ENCODE measurements at places on chromosomes 1 and 21.

DNA sequence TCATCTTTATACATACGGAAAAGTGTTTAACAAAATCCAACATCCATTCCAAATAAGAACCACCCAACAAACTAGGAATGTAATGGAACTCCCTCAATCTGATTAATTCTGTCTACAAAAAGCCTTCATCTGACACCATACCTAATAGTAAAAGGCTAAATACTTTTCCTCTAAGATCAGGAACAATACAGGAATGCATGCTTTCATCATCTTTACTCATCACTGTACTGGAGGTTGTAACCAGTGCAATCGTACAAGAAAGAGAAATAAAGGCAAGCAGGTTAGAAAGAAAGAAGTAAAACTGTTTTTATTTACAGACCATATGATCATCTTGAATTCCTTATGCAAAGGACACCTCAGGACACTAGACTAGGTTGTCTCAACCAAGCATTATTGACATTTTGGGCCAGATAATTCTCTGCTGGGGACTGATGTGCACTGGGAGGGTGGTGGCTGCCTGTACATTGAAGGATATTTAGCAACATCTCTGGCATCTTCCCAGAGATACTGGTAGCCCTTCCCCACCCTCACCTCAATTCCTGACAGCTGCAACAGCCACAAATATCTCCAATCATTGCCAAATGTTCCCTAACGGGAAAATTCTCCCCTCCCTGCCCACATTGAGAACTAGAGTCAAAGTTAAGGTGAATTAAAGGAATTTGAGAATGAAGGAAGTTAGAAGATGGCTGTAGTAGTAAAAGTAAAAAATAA lies 30.6 kb upstream of the INSL5 start:
- no peak for DNase-seq

- no peak for DNase-seq
Observed at GRCh38 chr1:39698568-39698967, 7.3 kb upstream of the HPCAL4 start.

DNA sequence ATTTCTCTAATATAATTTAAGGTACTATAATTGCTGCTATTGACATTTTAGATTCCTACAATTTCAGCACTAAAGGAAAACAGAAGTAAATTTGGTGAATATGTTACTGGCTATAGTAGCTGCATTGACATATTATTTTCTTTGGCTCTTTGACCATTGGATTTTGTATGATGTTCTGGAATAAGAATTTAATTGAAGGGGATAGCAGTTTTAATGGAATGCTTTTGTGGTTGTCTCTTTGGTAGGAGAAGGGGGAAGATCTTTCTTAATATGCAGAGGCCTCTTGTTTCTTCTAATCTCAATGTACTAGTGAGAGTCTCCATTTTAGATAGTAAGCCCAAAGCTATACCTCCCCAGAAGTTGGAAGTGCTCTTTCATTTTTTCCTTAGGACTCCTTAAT lies 6.9 kb downstream of the DTL start:
- no peak for DNase-seq

GRCh38 chr1:111205714-111206050 lies 5.2 kb upstream of the DENND2D start:
- no peak for DNase-seq

GRCh38 chr1:180182643-180183311 lies 28.1 kb downstream of the QSOX1 start:
- no peak for DNase-seq

- DNase-seq = no peak
Observed at GRCh38 chr1:205652984-205653383, 21.2 kb upstream of the ELK4 start.

DNA sequence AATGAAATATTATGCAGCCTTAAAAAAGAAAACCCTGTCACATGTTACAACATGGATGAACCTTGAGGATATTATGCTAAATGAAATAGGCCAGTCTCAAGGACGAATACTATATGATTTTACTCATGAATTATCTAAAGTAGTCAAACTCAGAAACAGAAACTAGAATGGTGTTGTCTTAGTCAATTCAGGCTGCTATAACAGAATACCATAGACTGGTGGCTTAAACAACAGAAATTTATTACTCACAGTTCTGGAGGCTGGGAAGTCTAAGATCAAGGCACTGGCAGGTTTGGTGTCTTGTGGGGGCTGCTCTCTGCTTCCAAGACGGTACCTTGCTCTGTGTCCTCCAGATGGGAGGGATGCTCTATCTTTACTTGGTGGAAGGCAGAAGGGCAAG lies 113.8 kb upstream of the DNAH14 start:
- DNase-seq = no peak

- DNase-seq = no peak
Observed at GRCh38 chr1:13523780-13524477, 10.1 kb upstream of the LRRC38 start.

DNA sequence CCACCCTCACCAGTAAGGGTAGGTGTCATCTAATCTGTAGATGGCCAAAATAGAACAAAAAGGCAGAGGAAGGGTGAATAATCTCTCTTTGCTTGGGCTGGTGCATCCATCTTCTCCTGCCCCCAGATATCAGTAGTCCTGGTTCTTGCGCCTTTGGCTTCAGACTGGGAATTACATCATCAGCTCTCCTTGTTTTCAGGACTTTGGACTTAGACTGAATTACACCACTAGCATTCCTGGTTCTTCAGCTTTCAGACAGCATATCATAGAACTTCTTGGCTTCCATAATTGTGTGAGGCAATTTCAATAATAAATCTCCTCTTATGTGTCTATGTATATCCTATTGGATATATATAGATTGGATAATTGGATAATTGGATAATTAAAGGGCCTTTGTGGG lies 403.0 kb upstream of the USP24 start:
- DNase-seq = no peak

DNA sequence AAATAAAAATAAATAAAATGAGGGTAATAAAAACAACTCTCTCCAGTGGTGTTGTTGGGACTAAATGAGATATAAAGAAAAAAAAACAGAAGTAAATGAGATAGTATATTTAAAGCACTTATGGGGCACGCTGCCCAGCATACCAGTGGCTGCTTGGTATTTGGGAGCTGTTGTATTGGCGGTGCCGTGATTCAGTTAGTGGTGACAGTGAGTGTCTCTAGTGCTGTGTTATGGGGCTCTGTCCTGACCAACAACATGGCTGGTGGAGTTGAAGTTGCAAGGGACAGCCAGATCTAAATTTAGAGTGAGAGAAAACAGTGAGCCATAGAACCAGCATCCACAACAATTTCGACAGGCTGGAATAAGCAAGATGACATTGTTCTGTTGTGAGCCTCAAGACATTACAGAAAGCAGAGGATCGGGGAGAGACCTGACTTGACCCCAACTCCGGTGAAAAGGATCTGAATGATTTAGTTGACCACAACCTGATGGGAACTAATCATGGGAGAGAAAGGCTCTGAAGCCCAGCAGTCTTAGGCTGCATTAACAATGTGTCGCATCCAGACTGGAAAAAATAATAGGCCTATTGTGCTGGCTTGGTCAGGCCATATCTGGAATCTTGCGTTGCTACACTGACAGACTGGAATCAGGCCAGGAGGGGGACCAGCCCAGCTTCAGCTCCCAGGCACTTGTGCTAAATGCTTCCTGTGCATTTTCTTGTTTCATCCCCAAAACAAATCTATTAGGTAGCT lies 2.4 kb upstream of the MFSD2A start:
- DNase-seq = no peak

GRCh38 chr1:150576794-150577556 lies 2.4 kb downstream of the MCL1 start:
- no peak for DNase-seq

GRCh38 chr1:198909973-198910372 lies 271.1 kb downstream of the PTPRC start:
- DNase-seq = no peak

GRCh38 chr1:65103807-65104206 lies 44.2 kb upstream of the AK4 start:
- no peak for DNase-seq

DNA sequence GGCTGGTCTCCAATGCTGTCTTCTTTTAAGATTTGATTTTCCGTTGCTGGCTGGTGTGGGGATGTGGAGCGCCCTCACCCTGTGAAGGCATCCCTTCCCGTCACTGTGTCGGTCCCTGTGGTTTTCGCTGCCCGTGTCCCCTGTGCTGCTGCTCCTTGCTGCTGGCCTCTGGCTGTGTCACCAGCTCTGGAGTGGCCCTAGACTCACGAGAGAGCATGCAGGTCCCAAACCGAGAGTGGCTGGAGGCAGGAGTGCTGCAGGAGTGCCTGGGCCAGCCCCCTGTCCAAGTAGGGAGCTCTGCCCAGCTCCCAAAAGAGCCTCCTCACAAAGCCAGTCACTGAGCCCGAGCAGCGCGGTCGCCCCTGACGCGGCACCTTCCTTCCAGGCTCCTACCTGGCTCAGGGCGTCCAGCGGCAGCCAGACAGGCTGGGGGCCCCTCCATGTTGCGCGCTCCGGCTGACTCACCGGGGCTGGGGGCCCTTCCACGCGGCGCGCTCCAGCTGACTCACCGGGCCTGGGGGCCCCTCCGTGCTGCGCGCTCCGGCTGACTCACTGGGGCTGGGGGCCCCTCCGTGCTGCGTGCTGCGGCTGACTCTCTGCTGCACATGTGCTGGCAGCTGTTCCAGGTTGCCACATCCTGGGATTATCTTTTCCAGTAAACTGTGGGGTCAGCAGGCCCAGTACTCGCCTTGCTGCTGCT lies 106.7 kb upstream of the COL6A1 start:
- no peak for DNase-seq

- peak; percentile 64 for DNase-seq
Observed at GRCh38 chr1:78619803-78620579, at the start of gene IFI44L. Gene IFI44L, plus strand, starts transcription at chr1:78620448. Its CDS starts 7,468 bp downstream, at chr1:78627916.

GRCh38 chr21:31266241-31266640 lies 77.8 kb downstream of the TIAM1 start:
- DNase-seq = no peak

GRCh38 chr1:26293911-26294463 lies 12.4 kb downstream of the UBXN11 start:
- no peak for DNase-seq

DNA sequence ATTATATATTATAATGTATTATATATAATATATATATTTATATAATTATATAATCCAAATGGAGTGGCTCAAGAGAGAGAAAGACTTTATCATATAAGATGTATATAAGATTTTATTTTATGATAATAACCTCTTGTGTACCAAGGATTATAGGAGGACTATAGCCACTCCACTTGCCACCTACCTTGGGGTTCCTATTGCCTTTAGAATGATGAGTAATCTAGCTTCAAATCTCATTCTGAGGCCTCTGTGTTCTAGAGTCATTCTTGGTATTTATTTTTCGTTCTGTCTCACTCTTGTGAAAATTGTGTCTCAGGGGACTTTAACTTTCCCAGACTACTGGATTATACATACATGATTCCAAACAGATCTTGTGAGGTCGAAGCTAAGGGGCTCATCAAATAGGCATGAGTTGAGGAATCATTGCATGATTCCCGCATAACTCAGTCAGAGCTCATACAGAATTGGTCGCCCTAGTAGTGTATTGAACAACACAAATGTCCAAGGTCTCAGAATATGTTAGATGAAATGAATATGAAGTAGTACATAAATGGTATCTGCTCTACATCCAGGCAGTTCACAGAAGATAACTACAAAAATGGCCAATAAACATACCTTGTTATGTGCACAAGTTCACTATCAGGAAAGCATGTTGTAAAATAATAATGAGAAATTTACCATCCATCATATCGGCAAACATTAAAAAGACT lies 159.5 kb upstream of the RNPC3 start:
- DNase-seq = no peak

DNA sequence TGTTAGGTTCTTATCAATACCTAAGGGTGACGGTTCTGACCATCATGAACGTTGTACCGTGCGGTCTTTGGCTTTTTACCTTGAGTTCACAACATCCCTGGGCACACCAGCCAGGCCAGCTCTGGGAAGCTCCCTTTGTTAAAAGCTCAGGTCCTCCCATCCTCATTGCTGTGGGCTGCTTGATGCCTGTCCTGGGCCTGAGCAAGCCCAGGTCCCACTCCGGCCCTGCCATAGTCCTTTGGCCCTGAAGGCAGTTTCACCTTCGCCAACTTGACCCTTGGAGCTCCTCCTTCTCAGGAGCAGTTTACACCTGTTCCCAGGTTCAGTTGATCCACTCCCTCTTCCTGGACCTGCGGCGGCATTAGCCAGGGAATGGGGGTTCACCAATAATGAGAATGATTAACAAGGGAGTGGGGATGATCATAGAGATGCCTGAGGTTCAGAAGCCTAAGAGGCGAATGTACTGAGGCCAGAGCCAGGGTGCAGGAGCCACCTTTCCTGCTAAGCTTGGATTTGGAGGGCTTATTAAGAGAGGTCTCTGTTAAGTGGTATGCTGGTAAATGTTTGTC lies 40.2 kb downstream of the DHCR24 start:
- no peak for DNase-seq

GRCh38 chr1:170765712-170766330 lies 101.9 kb downstream of the PRRX1 start:
- DNase-seq = no peak

- DNase-seq = no peak
Observed at GRCh38 chr1:94946886-94947285, 20.0 kb upstream of the CNN3 start.

- no peak for DNase-seq
Observed at GRCh38 chr1:237664348-237664747, 226.4 kb downstream of the ZP4 start.

DNA sequence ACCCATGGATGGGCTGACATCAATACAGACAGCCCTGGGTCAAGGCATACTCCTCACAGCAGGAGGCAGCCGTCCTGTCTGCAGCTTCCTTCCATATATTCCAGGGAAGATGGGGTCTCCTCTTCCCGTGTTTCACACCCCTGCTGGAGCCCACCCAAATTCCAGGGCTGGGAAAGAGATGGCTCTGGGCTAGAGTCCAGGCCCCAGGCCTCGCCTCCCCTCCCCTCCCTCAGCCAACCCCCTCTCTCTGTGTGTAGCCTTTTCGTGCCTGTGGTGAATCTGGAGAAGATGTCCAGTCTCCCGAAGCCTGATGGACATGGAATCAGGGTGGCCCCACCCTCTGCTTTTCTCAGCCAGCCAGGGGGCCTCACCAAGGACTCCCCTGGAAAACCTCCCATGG lies 3.6 kb downstream of the ATXN7L2 start:
- no peak for DNase-seq

- no peak for DNase-seq
Observed at GRCh38 chr21:46504666-46505065, 46.0 kb downstream of the DIP2A start.

GRCh38 chr1:108000620-108001111 lies 35.7 kb upstream of the VAV3 start:
- no peak for DNase-seq

GRCh38 chr1:243421784-243422183 lies 165.9 kb downstream of the SDCCAG8 start:
- DNase-seq = no peak

- no peak for DNase-seq
Observed at GRCh38 chr1:234702342-234703000, 92.5 kb upstream of the IRF2BP2 start.

DNA sequence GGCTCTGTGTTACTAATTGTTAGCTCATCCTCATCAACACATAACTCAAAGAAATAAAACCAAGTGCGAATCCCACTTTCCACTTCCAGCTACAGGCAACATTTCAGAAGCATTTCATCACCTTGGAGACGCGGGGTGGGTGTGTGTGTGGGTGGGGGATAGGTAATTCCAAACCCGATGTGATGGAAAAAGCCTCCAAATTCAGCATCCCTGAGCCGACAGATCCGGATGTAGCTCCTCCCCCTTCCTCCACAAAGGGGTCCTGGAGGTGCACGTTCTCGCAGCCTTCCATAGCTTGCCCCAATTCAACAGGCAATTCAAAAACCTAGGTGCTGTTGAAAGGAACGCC lies 486 bp downstream of the HSPA13 start:
- no peak for DNase-seq
